Activated CD8-positive, alpha-beta memory T cell treated with anti-CD3 and anti-CD28 coated beads for 1 hour (primary cell): ENCODE measurements at places on chromosomes 6 and 20.

GRCh38 chr20:40536808-40537207, 152.2 kb downstream of the MAFB start:
- no peak for DNase-seq

- no peak for DNase-seq
Observed at GRCh38 chr6:69848552-69848951, 17.8 kb upstream of the COL19A1 start.

DNA sequence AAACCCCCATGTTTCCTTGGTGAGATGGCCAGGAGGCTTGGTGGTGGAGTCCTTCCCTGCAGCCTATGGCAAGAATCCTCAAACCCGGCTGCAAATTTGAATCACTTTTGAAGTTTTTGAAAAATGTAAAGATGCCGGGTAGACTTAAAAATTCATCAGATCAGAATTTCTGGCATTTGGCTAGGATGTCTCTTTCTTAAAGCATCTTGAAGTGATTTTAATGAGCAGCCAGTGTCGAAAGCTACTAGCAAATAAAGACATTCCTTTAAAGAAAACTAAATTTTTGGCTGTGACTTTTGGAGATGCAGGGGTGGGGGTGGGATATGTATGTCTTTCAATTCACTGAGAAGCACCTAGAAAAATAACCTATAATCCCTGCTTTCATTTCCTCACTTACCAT, 25.6 kb upstream of the NOX3 start:
- DNase-seq, result no peak

DNA sequence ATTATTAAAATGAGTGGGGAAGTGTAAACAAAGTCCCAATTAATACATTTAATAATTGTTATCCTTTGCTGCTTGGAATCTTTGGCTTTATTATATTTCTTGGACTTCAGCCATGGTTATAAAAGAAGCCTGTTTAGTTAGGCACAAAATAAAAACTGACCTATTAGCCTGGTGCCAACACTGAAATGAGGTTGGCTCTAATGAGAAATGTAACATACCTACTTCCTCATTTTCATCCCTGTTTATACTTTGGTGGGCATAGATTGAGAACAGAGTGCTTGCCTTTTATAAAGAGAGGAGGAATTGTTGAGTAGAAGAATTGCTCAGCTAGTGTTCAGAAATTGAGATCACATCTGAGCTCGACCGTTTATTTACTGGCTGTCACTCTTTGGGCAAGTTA, 471.3 kb downstream of the UTRN start:
- DNase-seq, result no peak

DNA sequence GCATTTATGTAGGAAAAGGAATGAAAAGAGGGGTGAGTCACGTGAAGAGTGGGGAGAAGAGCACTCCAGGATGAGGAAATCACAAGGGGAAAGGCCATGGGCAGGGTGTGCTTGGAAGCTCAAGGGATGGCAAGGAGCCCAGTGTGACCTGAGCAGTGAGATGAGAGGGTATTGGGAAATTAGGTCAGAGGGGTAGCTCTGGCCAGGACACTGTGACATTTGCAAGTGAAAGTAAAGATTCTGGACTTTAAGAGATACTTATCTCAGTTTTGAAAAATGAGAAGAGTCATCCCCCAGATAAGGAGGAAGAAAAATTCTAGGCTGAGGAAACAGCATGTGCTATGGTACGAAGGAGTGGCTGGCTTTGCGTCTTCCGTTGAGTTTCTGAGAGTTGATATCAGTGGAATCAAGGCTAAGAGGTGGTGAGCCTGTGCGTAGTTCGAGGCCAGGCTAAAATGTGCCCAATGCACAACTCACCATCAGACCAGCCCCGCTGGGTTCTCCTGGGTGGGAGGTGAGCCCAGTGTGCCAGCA, 79.9 kb downstream of the GCLC start:
- no peak for DNase-seq

DNA sequence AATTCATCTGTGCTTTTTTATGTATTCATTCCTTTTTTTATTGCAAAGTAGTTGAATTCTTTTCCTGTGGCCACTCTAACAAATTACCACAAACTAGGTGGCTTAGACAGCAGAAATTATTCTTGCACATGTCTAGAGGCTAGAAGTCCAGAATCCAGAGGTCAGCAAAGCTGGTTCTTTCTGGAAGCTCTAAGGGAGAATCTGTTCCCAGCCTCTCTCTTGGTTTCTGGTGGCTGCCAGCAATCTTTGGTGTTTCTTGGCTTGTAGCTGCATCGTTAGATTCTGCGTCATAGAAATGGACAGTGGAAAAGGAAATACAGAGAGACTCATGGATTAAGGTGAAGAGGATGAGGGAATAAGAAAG, 39.3 kb downstream of the GSTA2 start:
- DNase-seq, result no peak

GRCh38 chr6:124741341-124741740, 220.9 kb upstream of the RNF217 start:
- no peak for DNase-seq

- no peak for DNase-seq
Observed at GRCh38 chr6:65461121-65461520, 245.9 kb downstream of the EYS start.

DNA sequence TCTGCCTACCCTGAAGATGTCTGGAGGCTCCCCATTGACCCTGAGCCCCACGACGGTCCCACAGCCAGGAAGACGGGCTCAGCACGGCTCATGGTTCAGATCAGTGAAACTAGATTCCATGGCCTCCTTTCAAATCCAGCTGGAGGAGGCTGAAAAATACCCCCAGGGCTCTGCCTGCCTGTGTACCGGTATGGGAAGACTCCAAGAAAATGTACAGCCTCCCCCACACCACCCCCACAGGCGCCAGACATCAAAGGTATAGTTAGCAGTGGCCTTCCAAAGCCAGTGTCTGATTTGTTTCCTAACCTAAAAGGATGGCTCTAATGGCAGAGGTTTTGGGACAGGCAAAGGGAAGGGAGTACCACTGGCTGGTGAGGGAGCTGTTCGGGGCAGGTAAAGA, 86.2 kb upstream of the SNAP25 start:
- no peak for DNase-seq

- DNase-seq, result no peak
Observed at GRCh38 chr6:106966671-106967640, 7.6 kb downstream of the CD24 start.

- no peak for DNase-seq
Observed at GRCh38 chr6:38730140-38730862, 15.2 kb downstream of the DNAH8 start.

GRCh38 chr20:10637563-10637962, 36.2 kb downstream of the JAG1 start:
- no peak for DNase-seq

DNA sequence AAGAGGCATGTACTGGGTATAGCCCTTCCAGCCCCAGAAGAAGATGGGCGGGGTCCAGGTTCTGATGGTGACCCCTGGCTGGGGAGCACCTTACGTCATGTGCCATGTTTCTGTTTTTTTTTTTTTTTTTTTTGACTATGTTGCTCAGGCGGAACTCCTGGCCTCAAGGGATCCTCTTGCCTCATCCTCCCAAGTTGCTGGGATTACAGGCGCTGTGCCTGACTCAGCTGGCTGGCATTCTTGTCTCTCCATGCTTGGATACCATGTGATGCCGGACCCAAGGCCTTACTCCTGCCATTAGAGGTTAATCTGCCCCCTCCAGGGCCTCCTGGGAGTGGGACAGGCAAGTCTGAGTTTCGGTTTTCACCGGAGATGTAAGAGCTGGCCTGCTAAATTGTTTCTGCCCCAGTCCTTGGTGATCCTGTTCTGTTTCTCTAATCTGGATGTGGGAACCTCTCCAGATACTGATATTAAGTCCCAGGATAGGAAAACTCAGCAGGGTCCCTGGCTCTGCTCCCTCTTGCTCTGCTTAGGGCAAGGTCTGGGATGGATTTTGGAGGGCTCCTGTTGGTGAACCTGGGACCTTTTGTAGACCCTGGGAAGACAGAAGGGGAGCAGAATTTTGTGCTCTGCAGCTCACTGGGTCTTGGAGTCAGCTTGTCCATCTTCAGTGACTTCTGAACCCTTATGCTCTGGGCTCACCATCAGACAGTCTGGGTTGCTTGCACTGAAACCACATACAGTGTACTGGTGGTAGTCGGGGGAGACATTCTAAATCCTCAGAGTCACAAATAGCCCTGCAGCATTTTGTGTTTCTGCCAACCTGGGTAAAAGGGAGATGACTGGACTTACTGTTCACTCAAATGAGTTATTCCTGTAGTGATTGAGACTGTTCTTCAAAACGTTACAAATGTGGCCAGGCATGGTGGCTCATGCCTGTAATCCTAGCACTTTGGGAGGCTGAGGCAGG, 45.1 kb downstream of the PTK7 start:
- DNase-seq, result no peak

GRCh38 chr6:149082320-149082719, 235.2 kb upstream of the TAB2 start:
- DNase-seq, result peak; percentile 78

- no peak for DNase-seq
Observed at GRCh38 chr6:169849396-169849795, 98.0 kb downstream of the ERMARD start.

- no peak for DNase-seq
Observed at GRCh38 chr6:11552442-11552841, 14.9 kb downstream of the TMEM170B start.

- DNase-seq, result no peak
Observed at GRCh38 chr6:79608334-79609224, 22.6 kb upstream of the SH3BGRL2 start.

- DNase-seq, result no peak
Observed at GRCh38 chr20:58691773-58692578, 624 bp upstream of the NPEPL1 start.

DNA sequence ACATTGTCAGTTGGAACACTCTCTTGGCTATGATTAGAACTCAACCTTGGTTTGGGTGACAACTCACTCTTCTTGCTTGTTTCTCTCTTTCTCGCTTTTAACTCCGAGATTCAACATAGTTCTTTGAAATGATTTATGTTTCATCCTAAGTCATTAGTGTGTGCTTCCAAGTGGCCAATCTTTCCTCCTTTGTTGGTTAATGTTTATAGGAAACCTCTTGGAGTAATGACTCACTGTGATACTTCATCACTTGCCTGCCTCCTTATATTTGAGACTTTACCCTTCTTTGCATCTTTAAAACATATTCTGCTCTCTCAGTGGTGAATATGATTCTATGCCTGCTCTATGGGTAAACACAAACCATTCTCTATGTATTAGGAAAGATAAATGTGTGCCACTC, 279.7 kb upstream of the FLRT3 start:
- no peak for DNase-seq

DNA sequence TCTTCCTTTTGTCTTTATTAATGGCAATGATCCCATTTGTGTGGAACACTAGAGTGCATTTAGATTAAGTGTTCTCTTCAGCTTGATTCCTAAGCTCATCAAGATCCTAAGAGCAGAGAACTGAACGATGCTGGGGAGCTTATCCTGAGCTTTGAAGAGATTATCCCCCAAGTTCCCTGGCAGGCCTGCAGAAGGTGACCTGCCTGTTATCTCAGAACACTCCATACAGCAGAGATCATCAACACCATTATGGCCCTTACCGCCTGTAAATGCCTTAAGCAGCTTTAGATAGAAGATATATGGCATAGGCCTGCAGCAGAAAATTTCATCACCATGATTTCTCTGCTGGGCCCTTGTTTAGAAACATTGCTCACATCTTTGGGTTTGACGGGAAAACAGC, 779.9 kb upstream of the MAP3K7 start:
- no peak for DNase-seq

GRCh38 chr6:167866642-167867041, 39.9 kb downstream of the AFDN start:
- no peak for DNase-seq

GRCh38 chr6:128174724-128175123, 273.9 kb upstream of the THEMIS start:
- DNase-seq, result no peak

- DNase-seq, result no peak
Observed at GRCh38 chr6:164826831-164827468, 482.5 kb downstream of the C6orf118 start.

GRCh38 chr6:31815025-31815838, at the start of the genes HSPA1A and HSPA1L:
HSPA1A (plus strand) TSS chr6:31815543; CDS start chr6:31815757, 214 bp downstream.
HSPA1L (minus strand) TSS chr6:31815283; CDS start chr6:31811972, 3,311 bp downstream.
- no peak for DNase-seq

- no peak for DNase-seq
Observed at GRCh38 chr6:125824946-125825771, 34.4 kb downstream of the NCOA7 start.

GRCh38 chr20:34531608-34532265, 15.5 kb downstream of the DYNLRB1 start:
- DNase-seq, result no peak

- no peak for DNase-seq
Observed at GRCh38 chr6:168046696-168047095, 32.3 kb downstream of the FRMD1 start.

DNA sequence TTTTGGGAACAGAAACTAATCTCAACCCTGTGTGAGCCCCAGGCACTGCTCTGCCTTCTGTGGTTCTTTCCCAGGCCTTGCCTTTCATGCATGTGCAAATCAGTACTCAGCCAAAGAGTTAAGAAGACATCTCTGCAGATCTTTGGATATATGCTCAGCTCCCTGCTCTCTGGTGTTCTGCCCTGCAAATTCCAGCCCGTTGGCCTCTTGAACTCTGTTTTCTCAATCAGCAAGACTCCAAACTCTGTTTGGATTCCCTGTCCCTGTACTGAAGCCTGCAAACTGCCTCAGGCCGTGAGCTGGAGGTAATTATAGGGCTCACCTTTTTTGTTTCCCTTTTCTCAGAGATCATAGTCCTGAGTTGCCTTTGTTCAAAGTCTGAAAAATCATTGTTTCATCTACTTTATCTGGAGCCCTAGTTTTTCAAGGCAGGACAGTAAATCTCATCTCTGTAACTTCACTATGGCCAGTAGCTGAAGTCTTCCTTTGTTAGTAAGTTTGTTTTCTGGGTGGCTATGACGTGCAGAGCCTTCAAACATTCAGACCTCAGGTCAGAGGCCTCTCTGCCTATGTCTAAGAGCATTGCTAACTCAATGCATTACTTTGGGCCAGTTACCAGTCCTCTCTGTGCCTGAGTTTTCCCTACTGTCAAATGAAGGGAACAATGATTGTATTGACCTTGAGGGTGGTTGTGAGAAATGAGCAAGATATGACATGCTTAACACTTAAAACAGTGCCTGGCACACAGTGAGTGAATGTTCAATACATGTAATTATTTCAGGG, 15.9 kb upstream of the MDFI start:
- no peak for DNase-seq

DNA sequence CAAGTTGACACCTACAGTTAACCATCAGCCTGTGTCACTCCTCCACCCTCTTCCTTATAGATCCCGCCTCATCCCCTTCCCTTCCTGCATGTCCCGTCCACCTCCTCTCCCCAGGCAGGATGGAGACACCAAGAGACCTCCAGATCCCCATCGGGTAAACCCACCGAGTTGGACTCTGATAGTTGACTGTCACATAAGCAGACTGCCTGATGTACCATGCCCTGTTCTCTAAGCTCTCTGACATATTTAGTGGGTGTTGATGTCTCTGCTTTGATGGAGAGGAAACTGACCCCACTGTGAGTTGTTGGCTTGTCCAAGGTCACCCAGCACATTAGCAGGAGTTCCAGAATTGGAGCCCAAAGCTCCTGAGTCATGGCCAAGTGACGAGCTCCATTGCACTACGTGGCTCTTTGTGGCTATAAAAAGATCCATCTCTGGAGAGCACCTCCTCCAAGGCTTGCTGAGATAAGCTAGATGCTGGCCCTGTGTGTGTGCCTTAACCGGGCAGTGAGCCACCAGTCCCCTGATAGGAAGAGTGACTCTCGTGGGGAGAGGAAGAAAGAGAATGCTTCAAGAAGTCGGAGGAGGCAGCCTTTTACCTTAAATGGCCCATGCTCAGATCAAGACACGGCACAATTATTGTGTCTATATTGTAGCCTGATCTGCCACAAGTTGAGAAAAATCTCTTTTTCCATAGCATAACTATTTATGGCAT, 236.0 kb upstream of the ECI2 start:
- DNase-seq, result no peak
